AML-193 (cell line): ENCODE measurements at places on chromosomes 1 and 21.

DNA sequence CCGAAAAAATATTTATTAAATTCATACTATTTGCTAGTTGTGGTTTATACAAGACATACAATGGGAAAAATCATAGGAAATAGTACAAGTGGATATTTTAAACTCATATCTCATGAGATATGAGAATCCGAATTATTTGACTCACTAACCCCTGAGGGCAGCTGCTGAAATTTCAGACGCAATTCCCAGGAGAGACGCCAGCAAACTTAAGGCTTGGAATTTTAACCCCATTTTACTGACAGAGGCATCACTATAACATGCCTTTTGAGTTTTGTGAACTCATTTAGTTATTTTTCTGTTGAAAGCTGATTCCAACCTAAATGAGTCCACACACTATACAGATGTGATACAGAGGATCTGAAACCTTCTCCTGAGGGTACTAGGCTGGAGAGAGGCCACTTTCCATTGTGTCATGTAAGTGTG, 5.9 kb upstream of the MROH9 start:
- DNase-seq, result no peak

DNA sequence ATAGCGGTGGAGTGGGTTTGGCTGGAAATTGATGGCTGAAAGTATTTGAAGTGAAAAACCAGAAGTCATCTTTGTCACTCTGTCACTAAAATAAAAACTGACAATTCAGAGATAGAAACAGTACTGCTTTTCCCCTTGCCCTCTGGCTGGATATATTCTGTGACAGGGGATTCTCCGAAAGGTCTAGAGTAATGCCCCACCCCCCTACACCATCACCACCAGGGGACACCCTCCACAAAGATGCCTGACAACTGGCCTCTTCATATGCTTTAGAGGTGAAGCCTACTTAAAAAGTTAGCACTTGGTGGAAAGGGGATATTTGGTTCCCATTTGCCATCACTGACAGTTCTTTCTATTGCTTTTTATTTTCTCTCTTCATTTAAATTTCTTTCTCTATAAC, 73.5 kb downstream of the SGIP1 start:
- DNase-seq, result no peak

- no peak for DNase-seq
Measured at GRCh38 chr1:202106340-202107254, 16.1 kb upstream of the GPR37L1 start.

GRCh38 chr1:76121850-76122249, 47.3 kb downstream of the ST6GALNAC3 start:
- DNase-seq, result no peak

DNA sequence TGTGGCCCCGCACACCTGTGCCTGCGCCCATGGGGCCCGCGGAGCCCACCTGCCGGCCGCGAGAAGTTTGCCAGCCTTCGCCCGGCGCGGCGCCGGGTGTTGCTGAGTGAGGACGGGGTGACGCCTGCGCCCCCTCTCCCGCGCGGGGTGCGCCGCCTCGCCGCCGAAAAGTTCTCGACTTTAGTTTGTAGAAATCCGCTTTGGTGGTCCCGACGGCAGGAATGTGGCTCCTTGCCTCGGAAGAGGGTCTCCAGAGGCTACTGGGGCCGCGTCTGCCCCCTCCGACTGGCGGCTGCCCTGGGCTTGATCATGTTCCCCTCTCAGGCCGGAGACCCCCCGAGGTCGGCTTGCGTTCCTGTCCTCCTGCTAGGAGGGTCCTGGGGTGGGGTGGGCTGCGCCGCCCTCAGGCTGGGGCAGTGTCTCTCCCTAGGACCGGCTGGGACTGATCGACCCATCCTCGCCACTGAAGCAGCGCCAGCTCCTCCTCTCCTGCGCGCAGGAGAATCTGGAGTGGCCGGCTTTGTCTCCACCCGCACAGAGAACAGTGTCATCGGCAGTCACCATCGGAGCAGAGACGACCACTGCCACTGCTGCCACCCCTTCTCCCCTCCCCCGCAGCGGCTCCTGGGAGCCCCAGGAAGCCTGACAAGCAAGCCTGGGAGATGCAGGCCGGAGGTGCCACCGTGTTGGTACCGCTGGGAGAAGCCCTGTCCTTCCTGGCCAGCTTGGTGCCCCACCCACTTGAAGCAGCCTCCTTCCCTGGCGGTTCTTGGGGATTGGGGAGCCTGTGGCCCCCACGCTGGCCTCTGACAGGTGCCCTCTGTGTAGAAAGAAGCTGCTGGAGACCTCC, 553 bp upstream of the SLC30A2 start:
- no peak for DNase-seq

- no peak for DNase-seq
Measured at GRCh38 chr1:197850042-197850441, 52.4 kb upstream of the C1orf53 start.

DNA sequence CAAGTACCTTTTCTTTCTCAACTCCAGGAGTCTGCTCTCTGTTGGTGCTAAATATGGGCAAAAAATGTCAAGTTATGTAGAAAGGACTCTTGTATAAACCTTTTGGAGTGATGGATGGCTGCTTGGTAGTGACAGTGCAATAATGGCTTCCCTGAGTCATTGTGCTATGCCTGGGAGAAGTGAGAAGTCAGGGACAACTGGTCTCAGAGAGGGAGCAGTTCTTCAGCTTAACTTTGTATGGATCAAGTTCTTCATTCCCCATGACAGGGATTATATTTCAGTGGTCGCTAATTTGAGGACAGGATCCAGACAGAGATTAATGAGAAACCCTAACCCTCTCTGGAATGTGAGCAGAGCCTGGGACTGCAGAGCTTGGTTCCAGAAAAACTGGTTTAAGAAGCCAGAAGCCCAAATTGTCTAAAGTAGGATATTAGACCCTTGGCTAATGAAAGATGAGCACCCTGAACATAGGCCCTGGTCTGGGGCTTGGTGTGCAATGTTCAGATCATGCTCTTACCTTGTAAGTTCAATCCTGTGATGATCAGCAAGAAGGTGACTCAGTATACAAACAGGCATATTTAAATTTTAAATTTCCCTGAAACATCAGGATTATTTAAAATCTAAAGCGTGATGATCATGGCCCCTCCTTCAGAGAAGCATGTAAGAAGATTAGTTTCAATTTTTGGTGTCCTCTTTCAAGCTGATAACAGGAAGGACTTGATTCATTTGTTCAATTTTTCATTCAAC, 50.9 kb downstream of the NTMT2 start:
- DNase-seq, result no peak

- no peak for DNase-seq
Measured at GRCh38 chr1:203038217-203038741, 12.0 kb downstream of the PPFIA4 start.

- peak; percentile 34 for DNase-seq
Measured at GRCh38 chr21:32994305-32994704, 31.4 kb upstream of the OLIG2 start.

DNA sequence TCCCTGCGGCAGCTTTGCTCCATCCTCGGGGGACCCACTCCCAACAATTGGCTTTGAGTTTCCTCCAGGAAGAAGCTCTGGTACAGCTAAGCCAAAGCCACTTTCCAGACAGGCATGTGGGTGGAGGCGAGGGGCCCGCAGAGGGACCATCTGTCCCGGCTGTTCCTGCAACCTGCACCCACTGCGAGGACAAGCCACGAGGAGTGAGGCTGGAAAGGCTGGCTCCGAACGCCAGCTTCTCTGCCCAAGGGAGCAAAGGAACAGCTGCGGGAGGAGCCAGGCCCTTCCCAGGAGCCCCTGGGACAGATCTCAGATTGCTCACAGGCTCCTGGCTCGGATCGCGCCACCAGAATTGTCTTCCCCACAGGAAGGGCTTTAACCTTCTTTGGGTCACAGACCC, 28.3 kb upstream of the PEF1 start:
- no peak for DNase-seq
